Left lung (tissue), 14 donors: ENCODE measurements at places on chromosomes 12 and 14.
A peak's percentile ranks its signal among the peaks of the same experiment; 100 is the strongest.

DNA sequence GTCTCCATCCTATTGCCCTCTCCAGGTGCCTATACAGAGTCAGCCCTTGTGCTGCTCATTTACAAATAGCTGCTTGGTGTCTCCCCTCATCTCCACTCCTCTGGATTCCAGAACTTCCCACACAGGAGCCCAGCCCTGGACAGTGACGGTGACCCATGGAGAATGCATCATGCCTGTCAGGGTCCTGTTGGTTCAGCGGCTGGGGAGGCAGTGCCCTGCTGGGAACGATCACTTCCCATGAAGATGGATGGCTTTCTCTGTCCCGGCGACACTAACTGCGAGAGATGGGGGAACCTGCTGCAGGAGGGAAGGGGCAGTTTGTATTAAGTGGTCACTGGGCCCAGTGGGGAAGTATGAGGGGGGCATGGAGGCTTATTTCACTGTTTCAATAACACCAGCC, 395.0 kb upstream of the TBX3 start:
- no peak overlapping the region for H3K27ac ChIP-seq
- no peak overlapping the region for H3K4me3 ChIP-seq
- DNase-seq, result no peak
- H3K27me3 ChIP-seq, result no peaks in the 10 kb centered on the region
- no peaks in the 10 kb centered on the region for H3K36me3 ChIP-seq

- H3K4me3 ChIP-seq, result no peak overlapping the region
- H3K4me1 ChIP-seq, result no peaks in the 10 kb centered on the region
- H3K27ac ChIP-seq, result no peak overlapping the region
These were observed 686.7 kb upstream of the TBX3 start for GRCh38 chr12:115370650-115371049.

DNA sequence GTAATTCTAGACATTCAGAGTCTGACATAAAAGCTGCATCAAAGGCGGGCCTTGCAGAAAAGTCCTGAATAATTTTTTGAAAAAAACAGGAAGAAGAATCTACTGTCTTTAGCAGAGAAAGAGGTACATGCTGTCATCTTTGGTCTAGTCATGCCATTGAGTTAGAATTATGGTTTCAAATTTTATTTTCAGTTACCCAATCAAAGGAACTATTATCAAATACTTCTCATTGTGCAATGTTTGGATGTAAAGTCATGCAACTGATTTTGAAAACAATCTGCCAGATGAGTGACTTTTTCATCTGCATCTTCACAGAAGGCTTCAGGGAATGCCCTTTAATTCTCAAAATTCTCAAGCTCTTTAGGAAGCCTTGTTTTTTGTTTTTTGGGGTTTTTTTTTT, 803.5 kb downstream of the FLRT2 start:
- H3K4me1 ChIP-seq, result no peaks in the 10 kb centered on the region
- DNase-seq, result no peak

- DNase-seq, result no peak
- no peaks in the 10 kb centered on the region for H3K4me1 ChIP-seq
- H3K27me3 ChIP-seq, result no peaks in the 10 kb centered on the region
- H3K36me3 ChIP-seq, result no peaks in the 10 kb centered on the region
- H3K27ac ChIP-seq, result peak overlapping the region; percentile 18
- no peak overlapping the region for H3K4me3 ChIP-seq
These were observed 48.5 kb downstream of the BAZ2A start for GRCh38 chr12:56581418-56582145.

GRCh38 chr12:70598467-70599193, 38.6 kb downstream of the PTPRB start:
- no peaks in the 10 kb centered on the region for H3K36me3 ChIP-seq
- H3K27me3 ChIP-seq, result no peaks in the 10 kb centered on the region
- DNase-seq, result peak; percentile 7
- H3K4me3 ChIP-seq, result no peak overlapping the region

GRCh38 chr14:88386256-88386794, 868 bp downstream of the SPATA7 start:
- peak overlapping the region; percentile 92 for H3K4me3 ChIP-seq
- H3K27ac ChIP-seq, result peak overlapping the region; percentile 83
- no peak for DNase-seq
- no peaks in the 10 kb centered on the region for H3K27me3 ChIP-seq
- H3K36me3 ChIP-seq, result no peaks in the 10 kb centered on the region

DNA sequence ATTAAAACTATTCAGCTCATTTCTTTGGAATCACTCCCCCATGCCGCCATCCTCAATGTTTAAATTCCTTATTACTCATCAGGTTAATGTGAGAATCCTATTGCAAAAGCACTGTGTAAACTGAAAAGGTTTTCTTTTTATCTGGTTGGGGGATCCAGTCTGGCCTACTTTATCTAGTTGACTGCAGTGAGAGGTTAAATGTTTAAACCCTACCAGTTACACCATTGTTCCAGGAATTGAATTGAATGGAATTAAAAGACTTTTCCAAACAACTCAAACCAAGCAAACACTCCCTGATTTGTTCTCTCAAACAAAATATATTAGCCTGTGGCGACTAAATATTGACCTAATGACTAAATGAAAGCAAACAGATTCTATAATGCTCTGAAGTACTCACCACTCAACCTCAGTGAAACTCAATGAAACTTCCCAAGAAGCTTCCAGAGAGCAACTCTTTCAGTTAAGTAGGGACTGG, 100.5 kb downstream of the VEZT start:
- peak overlapping the region; percentile 79 for H3K27ac ChIP-seq
- H3K4me1 ChIP-seq, result no peaks in the 10 kb centered on the region
- H3K27me3 ChIP-seq, result no peaks in the 10 kb centered on the region
- H3K4me3 ChIP-seq, result no peak overlapping the region
- DNase-seq, result no peak
